ENCODE measurements at places on chromosomes 12 and 14.

- no peak for DNase-seq
Measured at GRCh38 chr12:18281941-18282340, 20.6 kb downstream of the PIK3C2G start.

DNA sequence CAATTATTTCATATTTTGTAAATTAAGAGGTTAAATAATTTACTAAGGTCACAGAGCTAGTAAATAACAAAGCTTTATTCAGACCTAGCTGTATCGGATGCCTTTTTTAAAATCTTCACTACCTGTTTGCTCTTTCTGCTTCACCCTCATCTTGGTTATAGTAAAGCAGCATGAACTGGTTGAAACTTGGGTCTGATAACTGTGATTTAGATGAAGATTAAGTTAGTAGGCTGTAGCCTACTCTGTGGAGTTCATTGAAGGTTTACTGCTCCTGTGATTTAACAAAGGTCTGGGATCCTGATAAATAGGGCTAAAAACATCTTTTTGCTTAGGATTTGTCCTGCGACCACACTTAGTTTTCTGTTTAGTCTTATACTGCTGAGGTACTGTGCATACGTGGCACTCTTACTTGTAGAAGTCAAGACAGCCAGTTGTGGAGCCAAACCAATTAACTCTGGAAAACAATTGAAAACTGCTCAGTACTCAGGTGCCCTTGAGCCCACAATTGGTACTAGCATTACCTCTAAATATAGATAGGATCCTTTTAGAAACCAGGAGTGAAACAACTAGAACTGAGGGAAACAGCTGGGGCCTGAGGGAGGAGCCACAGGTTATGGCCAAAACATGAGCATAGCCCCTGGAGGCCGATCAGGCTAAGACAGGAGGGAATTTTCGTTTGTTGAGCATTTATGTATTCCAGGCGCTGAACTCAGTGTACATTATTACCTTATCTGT, 2.3 kb downstream of the SPATS2 start:
- peak; percentile 83 for DNase-seq

DNA sequence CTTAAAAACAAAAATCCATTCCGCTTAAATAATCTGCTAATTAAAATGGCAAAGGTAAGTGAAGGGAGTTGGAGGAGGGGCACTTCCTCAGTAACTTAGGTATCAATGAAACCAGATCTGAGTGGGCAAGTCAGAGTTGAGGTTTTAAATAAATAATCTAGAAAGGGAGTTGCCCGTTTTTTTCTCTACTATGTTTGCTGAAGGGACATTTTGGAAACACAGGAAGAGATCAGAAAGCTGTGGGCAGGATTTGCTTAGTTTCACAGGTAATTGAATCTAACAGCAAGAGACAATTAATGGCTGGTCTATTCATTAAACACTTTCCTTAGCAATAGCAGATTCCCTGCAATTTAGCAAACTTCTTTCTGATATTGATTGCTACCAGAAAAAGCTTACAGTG, 186.0 kb upstream of the ABCD2 start:
- DNase-seq, result no peak

DNA sequence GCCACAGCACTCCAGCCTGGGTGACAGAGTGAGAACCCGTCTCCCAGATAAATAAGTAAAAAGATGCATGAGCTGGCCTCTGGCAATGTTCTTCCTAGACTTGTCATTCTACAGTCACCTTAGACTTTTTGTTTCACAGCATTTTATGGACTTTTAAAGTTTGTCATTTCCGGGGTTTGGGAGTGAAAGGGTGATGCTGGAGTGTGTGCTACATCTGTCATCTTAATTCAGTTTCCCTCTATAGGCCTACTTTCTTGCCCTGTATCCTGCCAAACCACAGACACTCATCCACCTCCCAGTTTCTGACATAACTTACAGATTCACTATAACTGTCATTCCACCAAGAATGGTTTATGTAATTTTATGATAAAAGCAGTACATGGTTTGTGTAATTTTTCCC, 166.7 kb upstream of the PARP11 start:
- DNase-seq, result no peak

DNA sequence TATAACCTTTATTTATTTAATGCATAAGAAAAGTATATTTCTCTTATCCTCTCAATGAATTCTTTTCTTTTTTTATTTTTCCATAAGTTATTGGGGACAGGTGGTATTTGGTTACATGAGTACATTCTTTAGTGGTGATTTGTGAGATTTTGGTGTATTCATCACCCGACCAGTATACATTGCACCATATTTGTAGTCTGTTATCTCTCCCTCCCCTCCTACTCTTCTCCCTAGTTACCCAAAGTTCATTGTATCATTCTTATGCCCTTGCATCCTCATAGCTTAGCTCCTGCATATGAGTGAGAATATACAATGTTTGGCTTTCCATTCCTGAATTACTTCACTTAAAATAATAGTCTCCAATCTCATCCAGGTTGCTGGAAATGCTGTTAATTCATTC, 1900.0 kb upstream of the SEL1L start:
- DNase-seq, result no peak

- no peak for DNase-seq
Measured at GRCh38 chr12:111368291-111368787, 556 bp downstream of the PHETA1 start.

DNA sequence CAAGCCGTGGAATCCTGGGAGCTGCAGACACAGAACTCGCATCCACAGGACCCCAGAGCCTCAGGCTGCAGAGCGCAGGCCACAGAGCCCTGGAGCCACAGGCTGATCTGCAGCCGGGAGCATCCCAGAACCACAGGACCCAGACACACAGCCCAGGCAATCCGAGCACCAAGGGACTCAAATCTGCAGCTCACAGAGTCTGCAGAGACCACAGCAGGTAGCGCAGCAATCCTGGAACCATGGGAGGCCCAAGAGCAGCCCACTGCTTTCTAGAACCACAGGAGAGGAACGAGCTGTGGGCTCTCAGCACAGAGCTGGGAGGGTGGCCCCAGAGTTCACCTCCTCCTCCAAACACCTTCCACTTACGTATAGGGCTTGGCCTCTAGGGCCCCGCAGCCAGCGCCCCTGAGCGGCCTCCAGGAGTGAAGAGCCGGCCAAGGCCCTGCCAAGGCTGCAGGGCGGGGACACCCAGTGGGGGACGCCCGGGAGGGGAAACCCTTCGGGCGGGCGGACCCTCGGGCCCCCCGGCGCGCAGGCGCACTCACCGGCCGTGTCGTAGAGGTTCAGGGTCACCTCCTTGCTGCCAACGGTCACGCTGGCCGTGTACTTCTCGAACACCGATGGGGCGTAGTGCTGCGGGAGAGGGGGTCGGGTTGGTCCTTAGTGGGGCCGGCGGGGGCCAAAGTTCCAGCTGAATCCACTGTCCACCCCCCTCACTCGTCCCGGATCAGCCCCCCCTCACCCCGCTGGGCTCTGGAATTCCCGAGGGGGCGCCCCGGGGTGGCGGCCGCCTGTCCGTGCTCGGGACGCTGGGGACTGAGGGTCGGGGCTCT, 665 bp downstream of the RHOF start:
- peak; percentile 31 for DNase-seq

- peak; percentile 73 for DNase-seq
Measured at GRCh38 chr12:79689477-79690141, 1.2 kb downstream of the PAWR start.

- peak; percentile 23 for DNase-seq
Measured at GRCh38 chr14:61570549-61571290, 124.6 kb upstream of the HIF1A start.

- peak; percentile 10 for DNase-seq
Measured at GRCh38 chr14:79337761-79338160, 873.5 kb downstream of the DIO2 start.
